ENCODE measurements at places on chromosomes 7 and 10. TPM values are rescaled to one million over a fixed set of nuclear protein-coding genes. Genes with fewer than 3 reads are reported as not detected.
A peak's percentile ranks its signal among the peaks of the same experiment; 100 is the strongest.

GRCh38 chr7:5448378-5449037, 24.9 kb upstream of the TNRC18 start:
- no peak for DNase-seq

GRCh38 chr10:49498425-49498824, 40.5 kb downstream of the ERCC6 start:
- DNase-seq: no peak

DNA sequence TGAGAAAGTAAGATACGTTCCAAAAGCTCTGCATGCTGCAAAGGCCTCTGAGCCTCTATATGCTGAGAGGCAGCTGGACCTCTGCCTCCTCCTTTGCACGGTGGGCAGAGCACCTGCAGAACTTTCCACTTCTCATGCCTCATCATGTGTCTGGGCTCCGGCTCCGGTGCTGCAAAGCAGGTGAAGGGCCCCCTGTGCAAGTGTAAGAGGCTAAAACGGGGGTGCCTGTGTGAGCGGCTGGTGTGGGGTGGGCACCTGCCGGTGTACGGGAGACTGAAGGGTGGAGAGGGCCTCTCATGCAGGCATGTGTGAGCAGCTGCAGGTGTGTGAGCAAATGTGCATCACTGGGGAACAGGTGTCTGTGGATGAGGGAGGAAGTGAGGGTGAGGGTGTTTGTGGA, 121.0 kb downstream of the KCNMA1 start:
- no peak for DNase-seq

The CALHM1 gene
- not detected for total RNA-seq

The ASB10 gene
- total RNA-seq: 9.7 TPM

- DNase-seq: no peak
Measured at GRCh38 chr10:98194633-98195032, 60.2 kb downstream of the R3HCC1L start.

The MALRD1 gene
- total RNA-seq: not detected

DNA sequence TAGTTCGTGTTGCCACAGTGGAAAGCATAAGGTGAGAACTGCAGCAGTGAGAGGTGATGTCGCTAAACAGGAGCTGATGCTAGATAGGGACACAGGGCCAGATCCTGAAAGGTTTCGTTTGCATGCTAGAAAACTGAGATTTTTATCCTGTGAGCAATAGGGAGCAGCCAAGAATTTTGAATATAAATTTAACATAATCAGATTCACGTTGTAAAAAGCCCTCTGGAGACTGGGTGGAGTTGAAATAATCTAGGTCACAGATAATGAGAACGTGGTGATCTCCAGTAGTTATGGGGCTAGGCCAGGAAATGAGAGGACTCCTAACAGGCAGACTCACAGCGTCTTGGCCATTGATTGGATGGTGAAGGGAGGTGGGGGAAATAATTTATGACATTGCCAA, 92.1 kb upstream of the IMMP2L start:
- DNase-seq: no peak

- peak; percentile 19 for DNase-seq
Measured at GRCh38 chr10:47319784-47320183, 2.5 kb upstream of the GDF2 start.

The UBE3C gene
- 51.7 TPM for total RNA-seq

The KCNIP2 gene
- total RNA-seq: 3.2 TPM

DNA sequence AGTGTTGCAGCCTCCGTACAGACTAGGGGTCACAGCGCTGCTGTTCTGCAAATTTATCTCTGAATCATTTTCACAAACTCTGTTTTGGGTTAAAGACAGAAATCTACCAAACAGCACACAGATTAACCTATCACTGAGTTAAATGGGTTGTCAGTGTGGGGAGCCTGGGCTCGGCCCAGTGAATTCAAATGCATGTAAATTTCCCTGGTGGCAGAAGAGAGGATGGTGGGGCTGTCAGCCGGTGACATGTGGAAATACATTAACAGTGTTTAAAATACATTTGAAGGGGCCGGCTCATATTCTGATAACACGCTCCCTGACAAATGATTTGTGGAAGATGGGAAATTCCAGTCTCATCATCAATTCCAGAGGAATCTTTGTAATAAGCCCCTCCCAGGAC, 309.6 kb upstream of the MKI67 start:
- no peak for DNase-seq

DNA sequence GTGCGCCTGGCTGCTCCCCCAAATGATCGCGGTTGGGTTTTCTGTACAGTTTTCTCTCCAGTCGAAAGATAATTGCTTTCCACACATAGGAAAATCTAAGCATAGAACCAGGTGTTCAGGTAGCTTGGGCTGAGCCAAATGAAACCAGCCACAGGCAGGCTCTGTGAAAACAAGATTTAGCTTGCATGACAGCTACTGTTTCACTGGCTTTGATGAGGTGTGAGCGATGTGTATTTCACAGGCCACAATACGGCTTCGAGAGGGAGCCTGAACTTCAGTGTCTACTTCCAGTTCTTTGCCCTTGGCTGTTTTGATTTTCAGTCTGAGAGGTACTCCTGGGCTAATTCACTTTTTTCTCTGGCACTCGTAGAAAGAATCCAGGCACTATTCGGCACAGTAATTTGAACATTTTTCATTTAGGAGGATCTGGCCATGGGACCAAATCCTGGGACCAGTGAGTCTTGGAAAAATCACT, 110.5 kb downstream of the JCAD start:
- no peak for DNase-seq

The HTR5A gene
- not detected for total RNA-seq

- DNase-seq: no peak
Measured at GRCh38 chr7:81908220-81908619, 138.4 kb upstream of the HGF start.

DNA sequence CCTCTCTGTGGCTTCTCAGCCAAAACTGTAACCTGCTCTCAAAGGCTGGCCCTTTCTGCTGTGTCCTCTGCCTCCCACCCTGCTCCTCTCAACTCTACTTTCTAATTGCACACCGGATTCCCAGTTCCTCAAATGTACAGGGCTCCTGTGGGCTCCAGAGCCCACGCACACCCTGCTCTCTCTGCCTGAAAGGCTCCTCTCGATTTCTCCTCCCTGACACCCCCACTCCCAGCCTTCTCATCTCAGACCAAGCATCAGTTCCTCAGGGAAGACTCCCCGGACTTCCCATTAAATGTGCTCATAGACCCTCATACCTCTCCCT, 111.7 kb upstream of the STEAP1B start:
- DNase-seq: no peak

The AGBL3 gene
- 2.7 TPM for total RNA-seq

DNA sequence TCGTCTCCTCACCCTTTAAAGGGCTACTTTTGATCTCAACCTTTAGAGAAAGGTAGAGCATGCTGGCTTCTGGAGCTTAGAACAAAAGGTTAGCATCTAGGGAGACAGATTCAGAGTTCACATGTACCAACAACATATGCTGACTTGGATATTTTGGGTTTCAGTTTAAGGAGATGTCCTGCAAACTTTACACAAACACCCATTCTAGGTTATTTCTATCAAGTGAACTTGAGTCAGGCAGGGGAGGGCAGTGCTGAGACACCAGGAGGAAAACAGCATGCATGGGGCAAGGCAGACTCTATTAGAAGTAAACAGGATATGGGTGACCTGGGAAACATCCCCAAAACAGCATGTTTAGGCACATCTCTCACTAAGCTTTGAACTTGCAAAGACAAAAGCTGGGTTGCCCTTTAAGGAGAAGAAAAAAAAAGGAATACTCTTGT, 43.8 kb downstream of the ARL4A start:
- DNase-seq: no peak

The CDK1 gene
- total RNA-seq: 0.44 TPM

DNA sequence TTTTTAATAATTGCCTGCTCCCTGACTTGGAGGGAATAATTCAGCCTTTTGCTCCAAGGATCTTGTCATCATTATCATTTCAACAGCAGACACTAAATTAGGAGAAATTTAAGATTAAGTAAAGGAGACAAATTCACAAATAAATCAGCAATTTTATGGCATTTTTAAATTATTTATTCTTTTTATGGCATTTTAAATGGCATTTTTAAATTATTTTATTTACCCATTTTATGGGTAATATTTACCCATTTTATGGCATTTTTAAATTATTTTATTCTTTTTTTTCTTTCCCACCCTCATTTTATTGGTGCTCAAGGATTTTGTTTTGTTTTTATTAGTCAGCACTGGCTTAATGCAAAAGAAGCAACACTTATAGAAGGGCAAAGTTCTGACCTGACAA, 1201.0 kb upstream of the SORCS1 start:
- DNase-seq: no peak

- DNase-seq: no peak
Measured at GRCh38 chr7:16411391-16411790, 9.9 kb downstream of the CRPPA start.

The GNAT3 gene
- total RNA-seq: not detected

Measured in psoas muscle (tissue), 8 donors.